GM04504 (cell line): ENCODE measurements at places on chromosomes 6 and 20.

- DNase-seq: no peak
Measured at GRCh38 chr20:4261333-4262284, 246.3 kb upstream of the RNF24 start.

GRCh38 chr20:16158090-16158975, 414.9 kb downstream of the KIF16B start:
- no peak for DNase-seq

GRCh38 chr6:47651505-47651944, 46.9 kb upstream of the ADGRF4 start:
- no peak for DNase-seq

GRCh38 chr6:108465098-108465495, 95.6 kb upstream of the FOXO3 start:
- DNase-seq: no peak

GRCh38 chr20:48745330-48745729, 82.5 kb downstream of the PREX1 start:
- no peak for DNase-seq

DNA sequence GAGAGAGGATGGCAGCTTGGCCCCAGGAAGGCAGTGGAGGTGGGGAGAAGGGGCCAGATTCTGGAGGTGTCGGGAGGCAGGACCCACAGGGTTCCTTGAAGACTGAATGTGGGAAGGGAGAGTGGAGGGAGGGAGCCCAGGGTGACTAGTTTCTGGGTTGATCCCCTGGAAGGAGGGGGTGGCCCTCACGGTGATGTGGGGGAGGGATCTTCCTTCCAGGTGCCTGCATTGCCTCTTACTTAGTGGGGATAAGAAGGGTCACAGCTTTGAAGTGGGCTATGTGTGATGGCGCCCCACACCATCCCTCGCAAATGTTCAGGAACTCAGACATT, 26.7 kb downstream of the VSTM2L start:
- DNase-seq: no peak

DNA sequence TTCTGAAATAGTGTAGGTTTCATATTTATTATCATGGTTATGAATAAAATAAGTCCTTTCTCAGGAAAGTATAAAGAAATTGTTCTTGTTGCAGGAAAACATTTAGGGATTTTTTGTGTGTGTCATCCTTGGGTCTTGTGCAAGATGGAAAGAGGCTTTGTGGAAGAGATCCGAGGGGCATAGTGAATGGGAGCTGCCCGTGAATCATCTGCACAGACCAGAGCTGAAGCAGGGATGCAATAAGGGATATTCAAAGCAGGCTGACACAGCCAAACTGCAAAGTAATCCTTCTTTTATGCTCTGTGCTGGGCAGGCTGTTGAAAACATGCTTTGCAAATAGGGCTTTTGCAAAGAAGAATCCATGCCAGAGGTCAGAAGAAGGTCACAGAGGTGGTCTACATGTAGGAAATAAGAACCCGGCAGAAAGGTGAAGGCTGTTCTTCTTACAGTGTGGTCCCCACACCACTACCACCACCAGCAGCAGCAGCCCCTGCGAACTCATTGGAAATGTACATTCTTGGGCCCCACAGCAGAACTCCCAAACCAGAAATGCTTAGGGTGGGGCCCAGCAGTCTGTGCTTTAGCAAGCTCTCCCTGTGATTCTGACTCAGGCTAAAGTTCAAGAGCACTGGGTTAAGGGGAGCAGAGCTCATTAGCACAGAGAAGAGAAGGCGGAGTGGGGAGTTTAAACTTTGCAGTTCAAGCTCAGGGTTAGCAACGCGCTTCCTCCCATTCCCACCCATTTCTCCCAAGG, 237.6 kb downstream of the QKI start:
- no peak for DNase-seq

- peak; percentile 9 for DNase-seq
Measured at GRCh38 chr6:169831450-169832246, 80.2 kb downstream of the ERMARD start.

DNA sequence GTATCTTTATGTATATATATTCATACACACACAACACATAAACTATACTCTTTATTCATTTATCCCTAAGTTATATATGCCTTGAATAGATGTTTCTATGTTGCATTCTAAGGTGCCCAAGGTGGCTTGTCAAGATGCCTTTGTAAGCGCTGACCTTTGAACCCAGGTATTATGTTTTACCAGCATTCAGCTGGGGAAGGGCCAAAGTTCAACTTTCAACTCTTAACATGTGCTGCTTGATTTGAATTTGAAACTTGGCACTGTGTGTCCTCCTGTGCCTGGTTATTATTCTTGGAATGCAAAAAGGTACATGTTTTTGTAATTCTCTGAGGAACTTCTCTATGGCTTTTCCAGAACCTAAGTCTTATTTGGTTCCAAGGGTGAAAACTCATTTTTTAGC, 146.5 kb downstream of the EDN1 start:
- no peak for DNase-seq

- DNase-seq: peak; percentile 73
Measured at GRCh38 chr20:50744143-50744792, 12.9 kb downstream of the PARD6B start.

- DNase-seq: no peak
Measured at GRCh38 chr20:18133962-18134361, 3.7 kb upstream of the KAT14 start.

DNA sequence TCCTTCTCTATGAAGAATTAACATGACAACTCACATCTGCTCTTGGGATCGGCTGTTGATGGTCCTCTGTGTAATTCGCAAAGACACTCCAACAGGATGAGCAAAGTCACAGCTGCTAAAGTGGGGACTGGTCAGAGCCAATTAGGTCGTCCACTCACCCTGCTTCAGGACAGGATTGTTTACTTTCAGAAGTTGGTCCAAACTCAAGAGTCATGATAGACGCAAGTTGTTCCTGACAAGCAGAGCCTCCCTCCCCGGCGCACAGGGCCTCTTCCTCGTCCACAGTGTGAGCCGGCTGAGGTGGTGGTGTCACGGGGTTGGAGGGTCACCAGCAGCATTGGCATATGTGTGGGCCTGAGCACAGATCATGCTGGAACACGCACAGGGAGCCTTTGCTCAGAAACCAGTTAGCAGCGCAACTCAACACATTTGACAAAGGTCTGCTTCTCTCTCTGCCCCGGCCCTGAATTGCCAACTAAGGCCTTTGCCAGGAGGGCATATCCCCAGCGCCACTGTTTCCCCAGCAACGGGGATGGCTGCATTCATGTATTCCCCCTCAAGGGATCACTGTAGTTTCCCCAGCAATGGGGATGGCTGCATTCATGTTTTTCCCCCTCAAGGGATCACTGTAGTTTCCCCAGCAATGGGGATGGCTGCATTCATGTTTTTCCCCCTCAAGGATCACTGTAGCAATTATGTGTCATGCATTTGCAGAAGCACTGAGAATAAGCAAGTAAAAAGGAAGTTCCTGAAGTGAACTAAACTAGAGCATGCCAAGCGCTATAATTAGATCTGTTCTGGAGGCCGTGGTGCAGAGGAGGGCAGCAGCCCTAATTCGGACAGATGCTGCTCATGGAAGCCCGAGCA, 111.7 kb downstream of the THBS2 start:
- DNase-seq: no peak

- DNase-seq: no peak
Measured at GRCh38 chr6:17281497-17282481, 628 bp downstream of the RBM24 start.

DNA sequence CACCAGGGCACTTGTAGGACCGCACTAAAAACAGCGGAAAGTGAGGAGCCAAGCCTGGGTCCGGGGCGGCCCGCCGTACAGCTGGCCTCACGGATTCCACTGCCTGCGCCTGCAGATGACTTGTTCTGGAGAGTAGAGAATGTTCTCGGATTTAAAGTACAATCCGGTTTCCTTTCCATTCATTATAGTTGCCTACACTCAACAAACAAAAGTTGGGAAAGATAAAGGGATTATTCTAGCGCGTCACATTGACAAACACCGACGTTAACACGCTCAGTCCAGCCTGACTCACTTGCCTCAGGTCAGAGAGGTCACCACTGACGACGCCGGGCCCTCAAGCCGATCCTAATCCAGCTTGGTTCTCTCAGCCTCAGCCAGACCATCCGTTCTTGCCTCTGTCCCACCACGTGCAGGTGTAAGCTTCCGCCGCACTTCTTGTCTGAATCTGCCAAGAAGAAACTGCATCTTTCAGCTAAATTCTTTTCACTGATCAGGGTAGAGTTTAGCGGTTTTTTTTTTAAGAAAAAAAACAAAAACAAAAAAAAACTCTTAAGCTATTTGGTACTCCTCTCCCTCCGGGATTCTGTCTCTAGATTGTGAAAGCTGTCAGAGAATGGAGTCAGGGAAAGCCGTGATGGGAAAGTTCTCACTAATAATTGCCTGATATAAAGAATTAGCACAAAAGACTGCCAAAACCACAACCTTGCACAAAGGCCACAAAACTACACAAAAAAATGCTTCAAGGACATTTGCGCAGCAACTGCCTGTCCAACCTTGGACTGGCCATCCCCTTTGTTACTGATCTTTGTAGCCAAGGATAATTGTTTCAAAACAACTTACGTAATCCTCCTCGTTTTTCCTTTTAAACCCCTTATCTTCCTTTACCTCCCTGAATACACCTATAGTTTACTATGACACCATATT, 1.1 kb upstream of the PHF10 start:
- no peak for DNase-seq

DNA sequence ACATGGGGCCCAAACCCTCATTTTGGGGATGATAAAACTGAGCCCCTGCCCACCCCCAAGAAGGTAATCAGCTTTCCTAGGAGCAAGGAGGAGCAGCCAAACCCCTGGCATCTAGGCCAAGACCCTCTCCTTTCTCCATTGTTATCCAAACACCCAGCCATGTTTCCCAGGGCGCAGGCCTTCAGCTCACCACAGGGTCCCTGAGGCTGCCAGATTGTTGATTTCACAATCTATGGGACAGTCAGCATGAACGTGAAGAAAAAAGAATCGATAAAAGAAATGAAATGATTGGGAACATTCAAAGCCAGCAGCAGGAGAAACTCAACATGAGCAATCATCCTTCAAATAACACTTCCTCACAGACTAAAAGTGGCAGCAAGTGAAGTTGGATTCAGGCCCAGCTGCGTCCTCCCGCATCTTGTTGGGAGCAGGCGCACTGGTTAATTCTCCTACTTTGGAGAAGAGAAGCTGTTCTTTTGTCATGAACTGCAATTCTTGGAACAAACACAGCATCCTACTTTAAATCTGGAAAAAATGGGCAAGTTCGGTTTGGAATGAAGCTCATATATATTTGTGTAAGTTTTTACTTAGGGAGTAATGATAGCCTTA, 241.8 kb upstream of the PRDM1 start:
- DNase-seq: no peak

GRCh38 chr6:167573461-167574215, 248.8 kb downstream of the TTLL2 start:
- no peak for DNase-seq

DNA sequence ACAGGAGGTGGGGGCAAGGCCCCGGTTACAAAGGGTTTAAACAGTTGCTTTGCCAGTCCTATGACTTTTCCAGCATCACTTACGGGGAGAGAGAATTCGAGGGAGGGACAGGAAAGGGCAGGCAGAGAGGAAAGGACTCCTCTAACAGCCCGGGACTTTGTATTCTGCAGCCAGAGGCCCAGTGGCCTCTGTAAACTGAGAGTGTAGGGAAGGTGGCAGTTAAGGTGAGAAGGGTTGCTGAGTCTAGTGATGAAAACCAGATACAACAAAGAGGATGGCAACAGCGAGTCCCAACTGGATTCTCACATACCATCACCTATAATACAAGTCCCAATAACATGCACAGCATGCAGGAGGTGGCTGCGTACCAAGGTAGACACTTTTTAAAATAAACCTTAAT, 13.5 kb downstream of the PLAGL2 start:
- no peak for DNase-seq

DNA sequence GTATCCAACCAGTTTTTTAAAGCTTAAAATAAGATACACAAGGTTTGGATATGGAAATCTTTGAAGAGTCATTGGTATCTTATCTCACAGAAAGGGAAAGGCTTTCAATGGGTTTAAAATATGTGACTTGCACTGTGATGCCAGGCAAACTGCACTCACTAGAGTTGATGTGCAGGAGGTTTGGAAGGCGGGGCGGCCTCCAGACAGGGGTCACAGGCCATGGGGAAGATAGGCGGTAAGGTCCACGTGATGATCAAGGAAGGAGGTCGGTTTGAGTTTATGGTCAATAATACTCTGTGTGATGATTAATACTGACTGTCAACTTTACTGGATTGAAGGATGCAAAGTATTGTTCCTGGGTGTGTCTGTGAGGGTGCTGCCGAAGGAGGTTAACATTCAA, 9.5 kb upstream of the RAMACL start:
- DNase-seq: no peak

DNA sequence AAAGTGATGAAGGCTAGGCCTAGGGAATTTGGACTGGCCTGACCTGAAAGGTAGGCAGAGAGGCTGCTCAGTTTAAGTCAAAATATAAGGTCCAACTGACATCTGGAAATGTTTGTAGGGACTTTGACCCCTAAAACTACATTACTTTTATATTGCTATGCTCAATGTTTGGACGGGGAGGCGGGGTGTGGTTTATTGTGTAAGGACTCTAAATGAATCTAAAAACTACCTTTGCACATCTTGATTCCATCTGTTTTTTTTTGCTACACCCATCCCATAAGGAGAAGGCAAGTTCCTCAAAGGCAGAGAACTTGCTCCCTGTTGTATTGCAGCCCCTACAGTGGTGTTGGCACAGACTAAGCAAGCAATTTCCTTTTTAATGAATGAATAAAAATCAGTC, 227.1 kb downstream of the HACE1 start:
- DNase-seq: no peak

DNA sequence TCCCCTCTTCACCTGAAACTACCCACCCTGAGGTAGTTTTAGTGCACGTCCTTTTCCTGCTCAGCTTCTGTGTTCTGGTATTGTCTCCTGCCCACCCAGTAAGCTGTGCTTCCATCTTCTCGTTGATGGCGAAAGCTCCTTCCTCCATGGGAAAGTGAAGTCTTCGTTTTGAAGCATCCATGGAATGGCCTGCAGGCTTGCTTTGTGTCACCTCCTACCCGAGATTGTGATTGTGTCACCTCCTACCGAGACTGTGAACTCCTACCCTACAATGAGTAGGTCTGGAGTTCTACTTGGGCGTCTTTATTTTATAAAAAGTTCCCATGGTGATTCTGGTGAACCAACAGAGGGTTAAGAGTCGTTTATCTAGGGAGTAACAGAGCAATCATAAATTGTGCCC, 25.9 kb downstream of the SLC9A8 start:
- DNase-seq: no peak
